ENCODE measurements at places on chromosomes 7 and 10.

DNA sequence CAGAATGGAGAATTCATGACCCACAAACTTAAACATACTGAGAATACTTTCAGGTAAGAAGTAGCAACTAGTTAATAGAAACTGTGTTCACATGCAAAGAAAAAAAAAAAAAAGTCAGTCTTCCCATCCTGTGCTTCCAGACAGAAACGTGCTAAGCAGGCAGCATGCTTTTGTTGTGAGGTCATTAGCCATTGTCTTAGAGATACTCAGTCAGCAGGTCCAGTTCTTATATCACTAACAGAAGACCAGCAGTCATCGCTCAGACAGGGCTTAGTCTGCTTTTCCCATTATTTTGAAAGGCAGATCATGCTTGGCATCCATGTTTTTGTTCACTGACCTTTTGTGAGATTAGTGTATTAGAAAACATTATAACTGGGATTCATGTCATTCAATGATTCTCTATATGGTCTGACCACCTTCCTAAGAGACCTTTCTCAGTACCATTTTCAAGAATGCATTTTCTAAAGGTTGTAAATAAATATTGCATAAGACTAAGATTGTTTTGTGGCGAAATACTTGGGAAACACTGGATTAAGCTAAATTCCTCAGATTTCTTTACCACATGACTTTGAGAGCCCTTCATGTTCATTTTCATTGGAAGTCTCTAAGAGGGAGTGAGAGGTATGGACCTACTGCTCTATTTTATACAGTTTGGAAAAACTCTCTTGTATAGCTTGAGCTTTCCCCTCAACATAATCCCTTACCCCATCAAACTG lies 45.0 kb upstream of the AGBL3 start:
- peak; percentile 86 for DNase-seq

DNA sequence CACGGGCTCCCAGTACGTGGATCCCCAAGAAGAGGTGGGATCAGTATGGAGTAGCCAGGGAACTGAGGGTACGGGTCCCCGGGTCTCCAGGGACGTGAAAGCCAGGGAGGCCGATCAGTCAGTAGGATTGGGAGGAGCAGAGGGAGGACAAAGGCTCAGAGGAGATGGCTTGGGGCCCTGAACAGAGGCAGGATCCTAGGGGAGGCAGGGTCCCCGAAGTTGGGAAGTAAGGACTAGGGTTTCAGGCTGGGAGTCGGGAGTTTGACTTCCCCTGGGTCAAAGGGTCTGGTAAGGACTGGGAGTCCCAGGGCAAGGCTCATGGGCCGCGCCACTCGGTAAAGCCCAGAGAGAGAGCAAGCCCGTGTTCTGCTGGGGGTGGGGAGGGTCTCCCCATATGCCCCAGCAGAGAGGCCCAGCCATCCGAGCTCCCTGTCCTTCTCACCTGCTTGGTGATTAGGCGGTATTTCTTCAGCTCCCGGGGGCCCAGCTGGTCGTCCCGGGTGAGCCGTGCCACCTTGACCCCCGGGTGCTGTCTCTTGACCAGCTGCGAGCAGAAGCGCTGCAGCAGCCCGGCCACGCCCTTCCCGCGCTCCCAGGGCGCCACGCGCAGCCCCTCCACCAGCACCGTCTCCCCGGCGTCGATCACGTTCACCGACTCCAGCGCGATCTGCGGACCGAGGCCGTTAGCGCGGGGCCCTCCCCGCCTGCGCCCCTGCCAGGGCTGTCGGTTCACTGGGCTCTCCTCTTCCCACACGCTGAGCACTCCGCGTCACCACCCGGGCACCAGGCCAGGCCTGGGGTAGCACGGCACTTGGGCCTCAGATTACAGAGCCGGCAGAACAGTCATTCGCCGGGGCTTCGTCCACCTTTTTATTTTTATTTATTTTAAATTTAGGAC lies 7.0 kb downstream of the NAT16 start:
- peak; percentile 64 for DNase-seq

DNA sequence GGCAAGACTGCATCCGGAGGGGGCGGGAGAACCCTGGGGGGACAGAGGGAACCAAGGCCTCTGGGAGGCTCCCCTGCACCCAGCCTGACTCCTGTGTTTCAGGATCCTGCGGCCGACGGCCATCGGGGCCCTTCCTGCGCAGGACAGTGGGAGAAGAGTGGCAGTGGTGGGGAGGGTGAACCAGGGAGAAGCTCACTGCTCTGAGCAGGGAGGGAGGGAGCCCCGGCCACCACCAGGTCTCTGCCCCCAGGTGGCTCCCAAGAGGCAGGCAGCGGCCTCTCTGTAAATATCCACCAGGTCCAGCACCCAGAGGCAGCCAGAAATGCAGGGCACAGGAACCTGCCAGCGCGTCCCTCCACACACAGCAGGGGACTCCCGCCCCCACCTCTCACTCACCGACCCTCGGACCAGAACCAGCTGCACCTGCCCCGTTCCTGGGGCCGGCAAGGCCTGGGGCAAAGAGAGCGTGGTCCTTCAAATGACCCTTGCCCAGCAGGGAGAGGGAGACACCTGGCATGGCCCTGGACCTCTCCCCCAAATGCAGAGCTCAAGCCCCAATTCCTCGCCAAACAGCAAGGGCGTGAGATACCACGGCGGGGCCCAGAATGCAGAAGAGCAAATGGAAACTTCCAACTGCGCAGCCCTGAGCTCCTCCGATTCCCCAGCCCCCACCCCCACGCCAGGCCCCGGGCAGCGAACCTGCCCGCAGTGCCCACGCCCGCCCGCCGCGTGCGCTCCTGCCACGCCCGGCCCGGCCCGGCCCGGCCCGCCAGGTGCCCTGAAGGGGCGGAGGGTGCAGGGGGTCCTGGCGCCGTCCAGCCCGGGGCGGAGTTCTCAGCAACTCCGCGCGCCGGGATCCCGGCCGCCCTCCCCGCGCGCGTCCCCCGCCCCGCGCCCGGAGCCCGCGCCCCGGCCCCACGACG lies 805 bp downstream of the RASGEF1A start:
- DNase-seq: no peak

DNA sequence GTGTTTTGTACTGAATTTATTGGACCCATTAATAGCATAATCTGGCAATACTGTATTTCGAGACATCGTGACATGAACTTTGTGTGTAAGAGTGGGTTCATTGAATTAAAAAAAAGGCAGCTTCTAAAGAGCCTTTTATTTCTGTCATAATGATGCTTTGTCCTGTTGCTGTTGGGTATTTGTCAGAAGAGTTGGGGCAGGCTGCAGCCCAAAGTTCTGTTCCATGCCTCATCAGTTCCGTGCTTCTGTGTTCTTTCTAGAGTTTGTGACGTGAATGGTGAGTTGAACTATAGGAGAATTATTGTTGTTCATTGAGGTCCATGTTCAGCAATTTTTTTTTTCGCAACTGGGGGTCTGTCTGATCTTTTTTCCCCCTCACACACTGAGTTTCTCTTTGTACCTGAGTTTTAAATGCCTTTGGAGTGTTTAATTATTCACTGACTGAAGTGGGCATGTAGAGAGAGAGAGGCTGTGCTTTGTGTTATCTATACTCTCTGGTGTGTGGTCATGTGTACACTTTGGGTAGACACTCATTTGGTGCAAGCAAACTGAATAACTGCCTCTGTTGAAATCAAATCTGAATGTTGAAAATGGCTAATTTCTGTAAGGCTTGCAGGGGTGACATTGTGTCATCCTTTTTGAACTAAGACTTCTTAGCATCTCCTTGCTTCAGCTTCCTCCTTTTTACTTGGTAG lies 69.8 kb downstream of the ADD3 start:
- no peak for DNase-seq

- no peak for DNase-seq
These were observed 1.3 kb downstream of the GPR37 start for GRCh38 chr7:124764051-124764846.

- no peak for DNase-seq
These were observed 162.3 kb upstream of the NPS start for GRCh38 chr10:127386606-127387327.

Measured in fibroblast of skin of right quadriceps (primary cell).